ENCODE measurements at places on chromosomes 16 and 17.

- no peak for DNase-seq
Observed at GRCh38 chr17:1360975-1361374, 39.0 kb downstream of the YWHAE start.

GRCh38 chr17:63700528-63701455 is 867 bp upstream of the LIMD2 start:
- DNase-seq, result peak; percentile 77

DNA sequence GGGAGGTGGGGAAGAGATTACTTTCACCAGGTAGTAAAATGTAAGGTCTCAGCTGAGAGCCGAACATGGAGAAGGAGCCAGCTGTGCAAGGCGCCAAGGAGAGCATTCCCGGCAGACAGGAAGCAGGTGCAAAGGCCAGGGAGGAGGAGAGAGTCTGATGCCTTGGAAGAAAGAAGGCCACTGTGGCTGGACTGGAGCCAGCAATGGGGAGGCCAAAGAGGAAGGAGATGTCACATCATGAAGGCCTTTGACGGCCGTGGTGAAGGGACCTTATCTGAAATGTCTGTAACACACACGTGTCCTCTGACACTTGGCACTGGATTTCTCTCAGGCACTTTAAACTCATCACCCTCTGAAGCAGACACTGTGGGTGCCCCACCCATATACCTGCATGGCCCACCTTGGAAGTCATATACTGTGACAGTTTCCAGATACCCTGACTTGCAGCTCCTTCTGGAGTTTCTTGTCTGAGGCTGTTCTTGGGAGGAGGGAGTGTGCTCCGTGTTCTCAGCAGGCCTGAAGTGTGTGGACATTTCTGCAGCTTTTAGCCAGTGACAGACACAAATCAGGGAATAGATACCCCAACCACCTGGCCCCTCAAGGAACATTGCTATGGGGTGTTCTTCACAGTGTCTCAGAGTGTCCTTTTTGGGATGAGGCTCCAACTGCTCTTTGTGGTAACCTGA is 1.9 kb upstream of the SLC5A2 start:
- no peak for DNase-seq

- no peak for DNase-seq
Observed at GRCh38 chr17:68394608-68395331, 62.5 kb downstream of the WIPI1 start.

- peak; percentile 72 for DNase-seq
Observed at GRCh38 chr17:38870259-38871165, 654 bp downstream of the LASP1 start.

GRCh38 chr17:76501827-76502307 is 644 bp upstream of the RHBDF2 start:
- DNase-seq, result no peak

DNA sequence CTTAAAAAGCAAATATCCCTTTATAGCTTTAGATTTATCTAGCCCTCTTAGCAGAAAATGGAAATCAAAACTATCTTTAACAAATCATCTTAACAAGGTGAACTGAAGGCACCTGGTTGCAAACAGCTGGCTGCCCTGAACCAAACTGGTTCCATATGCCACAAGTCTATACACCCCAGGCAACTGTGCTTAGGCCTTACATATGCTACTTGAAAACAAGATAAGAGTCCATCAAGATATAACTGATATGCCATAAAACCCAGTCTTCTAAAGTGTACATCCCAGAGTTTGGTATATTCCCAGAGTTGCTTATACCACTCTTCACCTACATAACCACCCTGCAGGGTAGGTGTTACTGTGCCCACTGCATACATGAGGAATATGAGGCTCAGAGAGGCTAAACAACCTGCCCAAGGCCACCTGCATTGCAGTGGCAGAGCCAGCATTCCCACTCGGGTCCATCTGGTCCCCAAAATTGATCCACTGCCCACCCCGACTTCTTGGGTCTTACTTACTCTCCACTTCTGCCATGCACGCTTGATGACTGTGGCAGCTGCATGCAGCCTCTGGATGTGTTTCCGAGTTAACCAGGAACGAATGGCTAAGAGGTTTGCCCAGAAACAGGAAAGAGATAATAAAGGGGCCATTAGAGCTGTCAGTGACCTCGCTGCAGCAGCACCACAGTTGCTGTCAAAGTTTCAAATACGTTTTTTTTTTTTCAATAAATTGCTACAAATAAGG is 12.2 kb downstream of the ZNHIT3 start:
- no peak for DNase-seq

GRCh38 chr17:14123619-14124278 is 54.4 kb downstream of the COX10 start:
- DNase-seq, result no peak

DNA sequence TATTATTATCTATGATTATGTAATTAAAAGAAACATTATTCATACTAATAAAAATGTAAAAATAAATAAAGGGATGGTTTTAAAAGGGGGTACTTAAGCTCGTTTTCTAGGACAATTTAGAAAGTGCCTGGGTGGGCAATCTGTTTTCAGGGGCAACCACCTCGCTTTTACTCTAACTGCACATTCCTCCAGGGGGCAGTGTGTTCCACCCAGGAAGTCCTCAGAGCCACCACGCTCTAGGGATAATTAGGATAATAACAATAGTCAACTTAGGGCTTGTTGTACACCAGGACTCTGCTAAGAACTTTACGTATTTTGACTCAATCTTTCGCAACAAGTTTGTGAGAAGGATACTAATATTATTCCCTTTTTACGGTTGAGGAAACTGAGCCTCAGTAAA is 396.7 kb upstream of the MAF start:
- DNase-seq, result no peak

DNA sequence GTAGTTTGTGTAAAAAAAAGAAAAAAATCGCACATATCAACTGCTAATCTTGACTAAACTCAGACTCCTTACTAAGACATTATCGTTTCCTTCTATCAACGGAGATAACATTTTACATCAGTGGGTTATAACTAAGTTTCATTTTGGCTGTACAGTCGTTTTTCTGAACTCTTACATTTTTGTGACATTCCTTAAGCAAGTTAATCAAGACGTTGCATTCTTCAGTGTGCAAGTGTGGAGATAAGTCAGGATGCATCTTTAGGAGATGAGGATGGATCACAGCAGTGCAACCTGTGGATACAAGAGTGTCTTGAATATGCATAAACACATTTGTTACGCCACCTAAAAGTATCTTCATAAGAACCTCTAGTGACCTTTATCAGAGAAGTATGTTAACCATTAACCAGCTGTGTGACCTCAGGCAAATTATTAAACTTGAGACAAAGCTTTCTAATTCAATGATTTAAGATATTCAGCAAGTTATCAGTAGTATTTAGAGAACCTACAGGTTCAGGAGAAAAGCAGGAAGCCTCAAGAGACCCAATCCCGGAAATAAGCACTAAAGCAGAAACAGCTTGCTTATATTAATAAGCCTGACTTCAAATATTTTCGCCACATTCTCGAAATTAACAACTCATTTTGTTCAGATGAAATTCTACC is 9.4 kb downstream of the CMC2 start:
- no peak for DNase-seq

DNA sequence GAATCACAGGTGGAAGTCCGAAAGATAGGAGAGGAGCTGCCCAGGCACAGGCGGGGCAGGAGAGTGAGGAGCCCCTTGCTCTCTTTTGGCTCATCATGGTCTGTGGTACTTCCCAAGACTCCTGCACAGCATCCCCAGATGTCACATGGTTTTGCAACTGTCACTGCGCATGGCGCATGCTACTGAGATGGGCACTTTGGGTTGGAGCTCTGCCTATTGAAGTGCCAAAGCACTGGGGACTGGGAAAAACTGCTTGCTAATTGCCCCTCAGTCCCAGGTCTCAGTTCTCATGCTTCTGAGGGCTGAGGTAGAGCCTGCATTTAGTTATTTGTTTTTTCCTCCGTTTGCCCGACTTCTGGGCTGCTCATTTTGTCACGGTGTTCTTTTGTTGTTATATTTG is 156.8 kb upstream of the CDH13 start:
- no peak for DNase-seq

DNA sequence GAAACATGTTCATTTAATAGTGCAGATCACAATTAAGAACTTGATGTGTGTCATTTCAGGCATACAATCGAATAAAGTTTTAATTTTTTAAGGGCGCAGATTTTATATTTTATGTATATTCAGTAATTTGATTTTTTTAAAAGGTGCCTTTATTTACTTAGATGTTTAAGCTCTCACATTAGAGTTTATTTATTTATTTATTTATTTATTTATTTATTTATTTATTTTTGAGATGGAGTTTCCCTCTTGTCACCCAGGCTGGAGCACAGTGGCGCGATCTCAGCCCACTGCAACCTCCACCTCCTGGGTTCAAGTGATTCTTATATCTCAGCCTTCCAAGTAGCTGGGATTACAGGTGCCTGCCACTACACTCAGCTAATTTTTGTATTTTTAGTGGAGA is 3.8 kb downstream of the B4GALNT2 start:
- DNase-seq, result no peak

GRCh38 chr17:31085563-31085962 is 9.2 kb upstream of the NF1 start:
- DNase-seq, result no peak

DNA sequence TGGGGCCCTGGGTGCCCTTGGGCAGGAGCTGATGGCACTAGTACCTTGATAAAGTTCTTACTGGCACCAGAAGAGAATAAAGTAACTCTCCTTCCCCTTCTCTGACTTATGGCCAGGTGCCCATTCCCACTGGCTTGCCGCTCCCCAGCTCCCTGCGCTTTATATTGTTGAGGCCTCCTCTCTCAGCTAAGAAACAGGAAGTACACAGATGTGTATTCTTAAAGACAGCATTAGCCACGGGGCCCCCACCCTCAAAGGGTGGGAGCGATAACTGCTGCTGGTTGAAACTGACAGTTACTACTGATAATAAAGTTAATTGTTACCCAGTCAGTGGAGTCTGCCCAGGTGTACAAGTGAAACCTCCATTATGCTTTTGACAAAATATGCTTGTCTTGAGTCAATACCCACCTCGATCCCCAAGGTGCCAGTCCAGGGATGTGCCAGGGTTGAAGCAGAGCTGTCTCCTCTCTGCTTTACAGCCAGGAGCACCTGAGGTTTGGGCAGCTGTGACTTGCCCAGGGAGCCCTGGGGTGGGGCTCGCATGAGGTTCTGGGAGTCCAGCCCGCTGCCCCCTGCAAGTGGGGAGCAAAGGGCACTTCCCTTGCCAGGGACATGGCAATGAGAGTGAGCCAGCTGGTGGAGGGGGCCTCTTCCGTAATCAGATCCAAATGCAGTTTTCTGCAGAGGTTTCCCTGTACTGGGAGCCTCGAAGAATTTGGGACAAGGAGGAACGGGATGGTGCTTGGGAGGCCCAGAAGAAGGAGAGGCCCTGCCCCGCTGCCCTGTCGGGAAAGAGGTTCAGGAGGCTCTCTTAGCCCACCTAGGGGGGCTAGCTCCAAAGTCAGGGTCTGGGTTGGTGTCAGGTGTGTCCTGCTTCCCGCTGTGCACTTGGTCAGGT is 5.4 kb upstream of the CLDN9 start:
- DNase-seq, result no peak

- DNase-seq, result no peak
Observed at GRCh38 chr16:14564861-14565687, 65.0 kb downstream of the PARN start.

DNA sequence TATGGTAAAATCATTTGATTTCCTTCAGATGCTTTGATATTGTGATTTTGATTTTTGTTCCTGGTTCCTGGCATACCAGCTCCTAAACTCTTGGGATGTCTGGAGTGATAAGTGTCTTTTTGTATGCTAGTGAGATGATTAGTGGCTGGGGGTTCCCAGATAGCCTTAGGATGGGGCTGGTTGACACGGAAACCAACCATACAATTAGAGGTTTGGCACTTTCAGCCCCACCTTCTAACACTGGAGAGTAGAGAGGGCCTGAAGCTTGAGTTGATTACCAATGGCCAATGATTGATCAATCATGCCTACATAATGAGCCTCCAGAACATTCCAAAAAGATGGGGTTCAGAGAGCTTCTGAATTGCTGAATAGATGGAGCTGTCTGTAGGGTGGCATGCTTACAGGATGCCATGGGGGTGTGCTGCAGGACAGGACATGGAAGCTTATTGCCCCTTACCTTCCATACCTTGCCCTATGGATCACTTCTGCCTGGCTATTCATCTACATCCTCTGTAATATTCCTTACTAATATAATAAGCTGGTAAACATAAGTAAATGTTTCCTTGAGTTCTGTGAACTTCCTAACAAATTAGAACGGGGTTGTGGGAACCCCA is 22.8 kb downstream of the RNF112 start:
- no peak for DNase-seq

GRCh38 chr17:42284566-42284965 is 3.7 kb upstream of the STAT5A start:
- no peak for DNase-seq

GRCh38 chr17:61155590-61156237 is 243.9 kb upstream of the TBX2 start:
- DNase-seq, result no peak

DNA sequence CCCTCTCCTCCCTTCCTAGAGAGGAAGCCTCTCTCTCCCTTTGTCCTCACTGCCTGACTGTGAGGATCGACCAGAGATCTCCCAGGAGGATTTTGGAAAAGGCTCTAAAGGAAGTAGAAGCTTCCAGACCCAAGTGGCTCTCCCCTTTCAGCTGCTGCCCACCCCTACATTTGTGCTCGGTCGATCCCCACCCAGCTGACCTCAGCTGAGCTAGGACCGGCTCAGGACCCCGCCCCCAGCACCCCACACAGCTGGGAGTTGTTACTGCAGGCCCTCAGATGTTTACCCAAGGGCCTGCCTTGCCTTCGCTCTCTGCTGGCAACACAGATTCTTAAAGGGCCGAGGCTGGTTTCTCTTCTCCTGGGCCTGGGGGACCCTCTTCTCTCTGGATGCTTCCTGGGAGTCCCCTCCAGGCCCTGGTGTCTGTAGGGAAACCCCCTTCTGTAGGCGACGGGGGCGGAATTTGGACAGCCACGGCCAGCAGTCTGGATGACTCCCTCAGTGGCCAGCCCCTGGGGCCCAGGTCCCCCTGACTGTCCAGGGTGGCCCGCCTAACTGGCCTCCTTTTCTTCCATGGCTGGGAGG is 26.9 kb upstream of the TIMP2 start:
- DNase-seq, result no peak

- peak; percentile 55 for DNase-seq
Observed at GRCh38 chr17:8894673-8895578, 27.5 kb upstream of the PIK3R6 start.

- no peak for DNase-seq
Observed at GRCh38 chr16:19808061-19808641, 76.5 kb downstream of the GPRC5B start.
